ENCODE measurements at places on chromosomes 4 and X.

GRCh38 chrX:150049647-150050046, 111.4 kb upstream of the EOLA2 start:
- no peak for DNase-seq

- no peak for DNase-seq
These were observed 1415.8 kb upstream of the TENM3 start for GRCh38 chr4:180827232-180828009.

- no peak for DNase-seq
These were observed 124.9 kb downstream of the RELL1 start for GRCh38 chr4:37561196-37561802.

GRCh38 chrX:74419864-74420195, 1.5 kb upstream of the SLC16A2 start:
- peak; percentile 3 for DNase-seq

GRCh38 chr4:100340512-100341485, 150.5 kb upstream of the DDIT4L start:
- DNase-seq: no peak
